ENCODE measurements at places on chromosomes 5 and 9.
A peak's percentile ranks its signal among the peaks of the same experiment; 100 is the strongest.

DNA sequence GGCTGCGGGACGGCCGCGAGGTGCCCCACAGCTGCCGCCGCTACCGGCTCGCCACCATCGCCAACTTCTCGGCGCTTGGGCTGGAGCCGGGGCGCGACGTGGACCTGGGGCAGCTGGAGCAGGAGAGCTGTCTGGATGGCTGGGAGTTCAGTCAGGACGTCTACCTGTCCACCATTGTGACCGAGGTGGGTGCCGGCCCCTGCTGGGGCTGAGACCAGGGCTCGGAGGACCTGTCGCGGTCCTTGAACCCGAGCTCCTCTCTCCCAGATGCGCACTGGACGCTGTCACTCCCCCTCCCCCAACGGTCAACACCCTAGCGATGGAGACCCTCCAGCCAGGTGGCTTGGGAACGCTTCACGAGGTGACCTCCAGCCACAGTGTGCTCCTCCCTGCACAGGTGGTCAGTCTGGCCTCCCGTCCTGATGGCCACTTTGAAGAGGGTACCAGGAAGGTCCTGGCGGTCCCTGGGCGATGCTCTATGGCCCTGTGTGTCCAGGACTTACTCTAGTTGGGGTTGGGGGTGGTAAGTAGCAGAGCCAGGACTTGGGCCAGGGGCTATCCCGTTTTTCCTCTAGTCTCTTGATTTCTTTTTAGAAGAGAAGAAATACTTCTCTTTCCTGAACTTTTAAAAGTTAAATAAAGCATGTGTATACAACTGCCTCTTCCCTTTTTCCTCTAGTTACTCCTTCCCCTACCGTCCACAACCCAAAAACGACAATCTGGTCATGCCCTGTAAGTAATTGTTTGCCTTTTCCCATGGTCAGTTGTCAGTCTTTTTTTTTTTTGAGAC, 866 bp downstream of the SLC22A5 start:
- DNase-seq, result no peak

GRCh38 chr9:99362321-99362720, 140.2 kb downstream of the SEC61B start:
- DNase-seq, result no peak

GRCh38 chr5:38673671-38674071, 117.2 kb upstream of the LIFR start:
- DNase-seq, result no peak

DNA sequence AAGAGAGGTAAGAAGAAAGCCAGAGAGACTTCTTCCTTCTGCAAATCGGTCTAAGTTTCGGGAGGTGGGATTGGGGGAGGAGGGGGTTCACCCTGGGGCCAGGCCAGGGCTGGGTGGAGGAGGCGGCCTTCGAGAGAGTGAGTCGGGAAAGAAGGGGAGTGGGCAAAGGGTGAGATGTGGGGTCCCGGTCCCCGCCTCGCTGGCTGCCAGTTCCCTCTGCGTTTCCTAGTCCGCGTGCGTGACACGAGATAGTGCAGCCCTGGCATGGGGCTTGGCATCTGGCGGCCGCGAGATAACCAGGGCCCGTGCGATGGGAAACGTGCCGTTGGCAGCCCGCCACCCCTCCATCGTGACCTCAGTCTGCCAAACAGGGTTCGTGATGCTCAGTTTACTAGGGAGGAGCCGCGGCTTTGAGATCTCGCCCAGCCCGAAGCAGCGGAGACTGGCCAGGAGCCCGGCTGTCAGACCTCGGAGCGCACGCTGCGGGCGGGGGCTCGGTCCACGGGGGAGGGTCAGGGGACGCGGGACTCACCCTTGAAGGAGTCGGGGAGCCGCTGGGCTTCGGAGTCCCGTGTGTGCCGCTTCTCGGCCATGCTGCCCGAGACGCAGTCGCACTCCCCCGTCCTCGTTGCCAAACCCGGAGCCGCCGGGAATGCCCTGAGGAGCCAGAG, at the start of gene STOM:
STOM (minus strand) TSS at position 656 of the 671 bp plus-strand sequence; CDS start at position 593, 63 bp downstream.
- peak; percentile 71 for DNase-seq

GRCh38 chr5:10229306-10230048, 20.2 kb downstream of the ATPSCKMT start:
- peak; percentile 48 for DNase-seq
